D721Med (cell line): ENCODE measurements at places on chromosomes 2 and 18.

- DNase-seq = no peak
These were observed 18.8 kb downstream of the KLHL41 start for GRCh38 chr2:169528271-169528701.

GRCh38 chr2:156532989-156533388 is 96.8 kb downstream of the GPD2 start:
- DNase-seq = no peak

- no peak for DNase-seq
These were observed 621.2 kb upstream of the ACVR2A start for GRCh38 chr2:147223553-147224060.

DNA sequence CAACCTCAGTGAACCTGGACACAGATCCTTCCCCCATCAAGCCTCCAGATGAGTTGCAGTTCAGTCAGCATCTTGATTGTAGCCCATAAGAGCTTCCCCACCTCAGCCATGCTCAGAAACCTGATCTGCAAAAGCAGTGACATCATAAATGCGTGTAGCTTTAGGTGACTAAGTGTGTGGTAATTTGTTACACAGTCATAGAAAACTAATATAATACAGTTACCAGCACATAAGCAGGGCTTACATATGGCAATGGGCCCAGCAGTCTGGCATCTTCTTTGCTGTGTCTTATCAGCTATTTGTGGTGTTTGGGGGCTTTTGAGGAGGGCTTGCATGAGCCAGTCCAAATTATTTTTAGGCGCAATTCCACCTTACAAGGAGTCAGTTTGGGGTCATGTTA is 807.0 kb downstream of the SLC4A3 start:
- DNase-seq = no peak

GRCh38 chr2:1670636-1671035 is 73.7 kb downstream of the PXDN start:
- DNase-seq = no peak

GRCh38 chr18:55321265-55322177 is 266.5 kb downstream of the TCF4 start:
- DNase-seq = no peak

GRCh38 chr18:7815787-7816186 is 248.7 kb downstream of the PTPRM start:
- DNase-seq = no peak

DNA sequence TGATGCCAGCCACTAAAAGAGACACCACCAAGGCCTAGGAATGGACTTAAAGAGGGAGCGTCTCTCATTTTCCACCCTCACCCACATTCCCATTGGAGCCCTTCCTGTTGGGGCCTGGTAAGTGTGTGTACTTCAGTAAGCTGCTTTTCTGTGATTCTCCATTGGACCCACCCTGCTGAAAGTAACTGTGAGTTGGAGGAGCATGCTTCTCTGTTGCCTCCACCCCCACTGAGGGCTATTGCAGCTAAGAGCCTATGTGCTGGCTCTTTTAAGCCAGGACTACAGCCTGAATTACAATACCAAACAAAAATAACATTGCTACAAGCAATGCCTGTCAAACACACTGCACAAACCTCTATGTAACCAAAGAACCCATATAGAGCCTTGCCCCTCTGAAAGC is 81.1 kb downstream of the TRABD2A start:
- DNase-seq = no peak

DNA sequence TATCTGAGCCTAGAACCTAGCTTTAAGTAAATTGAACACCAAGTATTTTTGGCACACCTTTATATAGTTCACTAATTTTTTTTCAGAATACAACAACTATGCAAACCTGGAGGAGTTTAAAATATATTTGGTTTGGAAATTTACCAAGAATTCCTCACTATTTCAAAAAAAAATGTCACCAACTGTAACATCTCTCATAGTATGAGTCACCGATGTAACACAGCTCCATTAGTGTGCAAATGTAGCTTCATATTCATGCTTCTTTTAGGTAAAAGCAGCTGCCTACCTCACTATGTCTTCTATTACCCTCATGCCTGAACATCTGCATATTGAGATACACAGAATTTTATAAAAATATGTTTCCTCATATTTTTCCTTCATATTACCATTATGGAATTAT is 80.5 kb downstream of the NRXN1 start:
- DNase-seq = no peak

DNA sequence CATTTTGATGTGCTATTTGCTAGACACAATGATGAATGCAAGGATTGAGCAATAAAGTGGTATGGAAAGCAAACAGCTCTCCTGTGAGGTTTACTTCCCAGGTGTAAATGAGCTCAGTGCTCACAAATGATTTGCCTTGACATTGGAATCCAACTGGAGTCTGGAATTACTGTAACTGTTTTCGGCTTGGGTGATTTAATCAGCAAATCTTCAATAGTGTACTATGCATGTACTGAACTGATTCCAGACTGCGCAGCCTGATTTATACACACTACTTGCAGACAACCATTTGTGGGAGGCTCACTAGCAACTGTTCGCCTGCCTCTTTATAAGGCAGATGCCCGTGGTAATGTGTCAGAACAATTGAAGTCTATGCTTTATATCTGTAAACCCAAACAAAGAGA is 27.9 kb upstream of the SOX11 start:
- DNase-seq = no peak

DNA sequence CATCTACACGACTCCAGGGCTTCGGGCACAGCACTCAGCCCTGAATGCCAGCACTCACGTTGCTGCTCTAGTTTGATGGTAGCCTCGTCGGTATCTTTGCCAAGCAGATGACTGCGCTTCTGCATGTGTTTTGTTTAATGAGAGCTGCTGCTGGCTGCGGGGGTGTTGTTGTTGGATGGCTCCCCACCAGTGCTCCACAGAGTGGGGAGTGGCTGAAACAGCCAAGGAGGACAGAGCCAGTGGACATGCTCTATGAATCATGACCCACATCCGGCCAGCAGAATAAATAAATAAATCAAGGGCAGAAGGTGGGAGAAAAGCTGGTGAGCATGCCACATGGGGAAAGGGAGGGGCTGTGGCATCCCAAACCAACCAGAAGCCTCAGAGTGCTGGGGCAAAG is 131.2 kb upstream of the SOX11 start:
- no peak for DNase-seq
